ENCODE measurements at places on chromosomes 2 and 18.

GRCh38 chr18:189254-189653 is 30.9 kb downstream of the USP14 start:
- no peak for DNase-seq

DNA sequence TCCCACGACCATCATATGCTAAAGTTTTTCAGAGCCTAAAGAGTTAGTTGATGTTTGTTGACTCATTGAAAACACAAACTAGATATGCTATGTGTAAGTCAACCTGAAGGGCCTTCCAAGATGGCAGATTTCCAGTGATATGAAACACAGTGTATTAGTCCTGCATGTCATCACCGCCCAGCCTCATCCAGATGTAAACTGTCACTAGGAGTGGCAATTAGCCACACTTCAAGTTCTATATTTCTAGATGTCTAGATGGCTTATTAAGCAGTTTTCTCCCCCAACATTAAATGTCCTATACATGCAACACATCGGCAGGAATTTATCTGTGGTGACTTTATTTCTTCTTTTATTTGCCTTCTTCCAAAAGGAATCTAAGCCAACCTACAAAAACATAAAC is 444.1 kb upstream of the SMIM21 start:
- DNase-seq = no peak

- no peak for DNase-seq
Observed at GRCh38 chr2:146003337-146003736, 1483.4 kb upstream of the ZEB2 start.

GRCh38 chr2:172970660-172971059 is 105.0 kb upstream of the MAP3K20 start:
- no peak for DNase-seq

DNA sequence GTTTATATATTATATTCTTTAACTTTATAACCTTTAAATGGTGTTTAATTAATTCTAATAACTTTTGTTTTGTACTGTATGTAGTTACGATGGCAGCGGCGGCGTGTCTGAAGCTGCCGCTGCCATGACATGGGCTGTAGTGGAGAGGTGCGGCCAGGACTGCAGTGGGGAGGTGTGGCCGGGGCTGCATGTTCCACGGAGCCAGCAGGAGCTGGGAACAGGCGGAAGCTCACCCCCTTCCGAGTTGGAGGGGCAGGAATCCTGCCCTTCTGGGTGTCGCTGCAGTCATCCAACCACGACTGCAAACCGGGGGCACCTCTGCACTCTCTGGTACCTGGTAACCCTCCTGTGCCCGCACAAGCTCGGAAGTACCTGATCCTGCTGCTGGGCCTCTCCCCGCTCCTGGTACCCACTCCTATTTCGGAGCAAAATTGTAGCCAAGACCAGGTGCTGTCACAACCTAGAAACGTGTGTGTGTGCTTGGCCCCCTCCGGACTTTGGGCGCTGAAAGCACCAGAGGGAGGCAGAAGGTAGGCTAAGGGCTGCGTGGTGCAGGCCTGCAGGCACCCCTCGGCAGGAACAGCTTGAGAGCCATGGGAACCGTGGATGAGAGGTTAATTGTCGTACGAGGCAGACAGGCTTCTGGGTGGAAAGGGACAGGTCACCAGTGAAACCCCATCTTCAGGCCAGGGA is 1329.7 kb upstream of the SLC39A10 start:
- no peak for DNase-seq

GRCh38 chr2:55511508-55512124 is 7.9 kb upstream of the CFAP36 start:
- peak; percentile 66 for DNase-seq

DNA sequence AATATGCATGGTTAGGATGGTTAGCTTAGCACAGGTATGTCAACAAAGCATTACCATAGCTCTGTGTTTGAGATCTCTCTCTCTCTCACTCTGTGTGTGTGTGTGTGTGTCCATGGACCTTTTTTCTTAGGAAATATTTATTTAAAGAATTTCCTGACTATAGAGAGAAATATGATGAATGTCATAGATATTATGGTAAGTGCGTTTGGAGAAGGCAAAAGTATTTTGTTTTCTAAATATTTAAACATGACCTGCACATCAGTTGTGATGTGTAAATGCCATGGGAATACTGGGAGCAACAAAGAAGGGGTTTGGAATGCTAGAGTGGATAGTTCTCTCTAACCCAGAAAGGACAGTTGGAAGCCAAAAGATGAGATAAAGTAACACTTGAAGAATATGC is 3.9 kb upstream of the TMEM178A start:
- DNase-seq = no peak

DNA sequence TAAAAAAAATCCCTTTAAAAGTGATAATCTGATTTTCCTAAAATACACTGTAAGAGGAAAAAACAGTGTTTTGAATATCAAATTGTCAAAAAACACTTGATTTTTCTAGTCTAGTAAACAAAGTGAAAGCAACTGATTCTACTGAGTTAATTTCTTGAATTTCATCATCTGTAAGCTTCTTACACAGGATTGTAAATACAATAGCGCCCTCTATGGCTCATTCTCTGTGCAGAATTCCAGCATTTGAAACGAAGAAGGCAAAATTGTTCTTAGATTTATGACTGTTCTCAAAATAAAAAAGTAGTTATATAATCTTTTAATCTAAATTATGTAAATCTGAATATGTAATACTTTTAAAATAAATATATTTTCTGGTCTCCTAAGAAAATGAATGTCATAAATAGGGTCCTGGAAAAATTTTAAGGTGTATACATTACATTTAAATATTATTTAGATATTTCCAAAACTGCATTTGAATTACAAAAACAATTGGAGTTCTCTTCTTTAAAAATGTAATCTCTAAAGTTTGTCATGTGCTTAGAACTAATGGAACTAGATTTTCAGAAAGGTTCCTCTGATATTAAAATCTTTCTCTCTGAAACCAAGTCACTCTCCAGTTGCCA is 176.9 kb upstream of the MC4R start:
- DNase-seq = peak; percentile 74

- no peak for DNase-seq
Observed at GRCh38 chr2:165193178-165193777, 10.6 kb downstream of the SCN3A start.

GRCh38 chr2:120791962-120792297 is 56.3 kb downstream of the GLI2 start:
- no peak for DNase-seq

DNA sequence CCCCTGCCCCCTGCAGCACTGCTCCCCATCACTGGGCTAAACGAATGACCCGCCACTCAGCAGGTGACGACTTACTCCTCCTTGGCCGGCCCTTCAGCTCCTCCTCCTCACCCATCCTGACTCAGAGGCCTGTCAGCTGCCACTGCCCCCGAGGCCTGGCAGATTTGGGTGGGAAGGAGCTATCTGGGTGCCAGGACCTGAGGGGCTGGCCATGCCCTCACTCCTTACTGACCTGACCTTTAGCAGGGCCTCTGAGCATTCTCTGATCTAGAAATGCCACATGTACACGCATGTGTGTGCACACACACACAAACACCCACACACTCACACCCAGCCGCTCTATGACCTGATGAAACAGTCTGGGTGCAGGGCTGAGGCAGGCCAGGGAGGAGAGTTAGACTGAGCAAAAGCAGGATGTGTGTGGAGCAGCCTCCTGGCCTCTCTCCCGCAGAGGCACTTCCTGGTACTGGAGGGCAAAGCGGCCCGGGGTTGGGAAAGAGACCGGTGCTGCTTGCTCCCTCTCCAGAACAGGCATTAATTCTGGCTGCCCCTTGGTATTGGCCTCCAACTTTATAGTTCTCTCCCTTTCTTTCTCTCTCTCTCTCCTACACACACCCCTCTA is 68.0 kb downstream of the ZFP36L2 start:
- DNase-seq = peak; percentile 89

DNA sequence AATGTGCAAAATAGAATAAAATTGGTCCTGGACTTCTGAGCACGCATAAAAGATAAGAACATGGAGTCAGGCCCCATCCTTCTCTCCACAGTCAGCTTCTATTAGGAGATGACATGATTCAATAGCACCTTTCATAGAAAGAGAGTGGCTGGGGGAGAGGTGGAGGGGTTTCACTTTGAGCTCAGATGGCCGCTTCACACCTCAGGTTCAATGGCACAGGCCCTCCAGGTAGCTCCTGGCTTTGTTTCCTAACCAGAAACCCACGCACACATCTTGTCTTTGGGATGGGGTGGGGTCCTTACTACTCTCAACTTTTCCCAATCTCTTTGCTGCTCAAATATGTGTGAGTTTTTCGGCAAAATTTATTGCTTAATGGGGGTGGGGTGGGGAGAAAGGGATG is 332.3 kb downstream of the CLIP4 start:
- DNase-seq = no peak

DNA sequence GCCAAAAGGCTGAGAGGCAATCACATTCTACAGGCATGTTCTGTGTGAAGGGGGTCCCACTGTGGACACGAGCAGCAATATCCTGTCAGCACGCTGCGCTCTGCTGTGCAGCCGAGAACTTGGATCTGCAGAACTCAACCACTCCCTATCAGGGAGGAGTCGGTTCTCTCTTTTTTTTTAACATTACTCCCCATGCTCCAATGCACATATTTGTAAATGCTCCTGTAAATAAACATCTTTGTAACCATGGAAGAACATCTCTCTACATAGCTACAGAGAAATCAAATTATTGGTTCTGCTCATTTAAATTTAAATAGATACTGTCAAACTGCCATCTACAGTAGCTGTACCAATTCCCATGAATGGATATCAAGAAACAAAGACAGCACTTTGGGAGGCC is 3.0 kb upstream of the ANKRD23 start:
- DNase-seq = no peak

- DNase-seq = no peak
Observed at GRCh38 chr18:24560511-24560981, 100.1 kb downstream of the HRH4 start.

- no peak for DNase-seq
Observed at GRCh38 chr2:33665039-33665438, 65.9 kb upstream of the FAM98A start.

GRCh38 chr18:36610661-36611060 is 218.1 kb downstream of the TPGS2 start:
- DNase-seq = no peak

DNA sequence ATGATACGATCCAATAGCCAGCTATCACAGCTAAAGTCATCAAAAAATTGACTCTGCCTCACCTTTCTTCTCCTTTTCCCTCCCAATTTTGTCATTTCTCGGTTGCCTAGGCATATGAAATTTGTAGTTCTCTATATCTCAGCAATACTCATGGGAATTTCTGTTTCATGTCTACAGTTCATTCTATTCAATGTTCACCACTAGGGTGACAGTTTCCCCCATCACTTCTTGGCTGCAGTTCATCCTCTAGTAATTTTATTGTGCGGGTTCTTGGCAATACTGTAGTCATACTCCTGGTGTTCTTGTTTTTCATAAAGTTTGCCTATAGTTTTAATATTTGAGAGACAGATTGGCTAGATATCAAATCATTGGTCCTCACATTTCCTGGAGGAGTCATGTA is 872.2 kb upstream of the ID2 start:
- DNase-seq = no peak

GRCh38 chr2:105815401-105815800 is 70.7 kb downstream of the NCK2 start:
- DNase-seq = no peak

DNA sequence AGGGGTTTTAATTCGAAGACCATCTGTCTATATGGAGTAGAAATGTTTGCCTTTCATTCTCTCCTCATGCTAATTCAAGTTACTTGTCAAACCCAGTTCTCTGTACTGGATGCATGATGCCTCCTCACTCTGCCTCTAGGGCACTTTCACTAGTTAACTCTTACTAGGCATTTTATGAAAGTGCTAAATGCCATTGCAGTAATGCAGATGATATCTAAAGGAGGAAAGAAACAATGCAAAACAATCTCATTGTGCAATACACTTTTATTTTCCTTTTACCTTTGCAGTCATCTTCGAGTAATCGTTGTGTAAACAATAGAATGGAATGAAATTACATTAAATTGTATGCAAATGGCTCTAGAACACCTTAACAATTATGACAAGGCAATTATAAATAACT is 293.6 kb downstream of the STK39 start:
- DNase-seq = no peak

DNA sequence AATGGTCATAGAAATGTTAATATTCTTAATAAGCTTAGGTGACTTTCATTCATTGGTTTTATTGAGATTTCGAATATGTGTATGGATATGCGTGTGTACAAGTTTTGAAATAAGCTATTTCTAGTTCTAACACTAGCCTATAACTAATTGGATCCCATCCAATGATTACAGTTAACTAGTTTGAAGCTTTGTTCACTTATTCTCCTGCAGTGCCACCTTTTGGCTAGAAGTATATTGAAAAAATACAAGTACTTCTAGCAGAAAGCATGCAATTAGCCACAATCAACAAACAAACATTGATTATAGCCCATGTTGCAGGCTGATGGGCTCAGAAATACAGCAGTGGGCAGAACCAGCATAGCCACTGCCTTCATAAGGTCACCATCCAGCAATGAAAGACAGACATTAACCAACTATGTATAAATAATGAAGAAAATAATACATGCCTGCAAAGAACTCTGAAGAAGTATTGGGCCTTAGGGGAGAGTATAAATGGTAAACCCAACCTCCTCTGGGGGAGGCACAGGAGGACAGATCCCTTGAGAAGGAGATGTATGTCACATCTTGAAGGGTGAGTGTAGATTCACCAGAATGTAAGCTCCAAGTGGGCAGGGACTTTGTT is 5.1 kb upstream of the PIEZO2 start:
- peak; percentile 67 for DNase-seq

DNA sequence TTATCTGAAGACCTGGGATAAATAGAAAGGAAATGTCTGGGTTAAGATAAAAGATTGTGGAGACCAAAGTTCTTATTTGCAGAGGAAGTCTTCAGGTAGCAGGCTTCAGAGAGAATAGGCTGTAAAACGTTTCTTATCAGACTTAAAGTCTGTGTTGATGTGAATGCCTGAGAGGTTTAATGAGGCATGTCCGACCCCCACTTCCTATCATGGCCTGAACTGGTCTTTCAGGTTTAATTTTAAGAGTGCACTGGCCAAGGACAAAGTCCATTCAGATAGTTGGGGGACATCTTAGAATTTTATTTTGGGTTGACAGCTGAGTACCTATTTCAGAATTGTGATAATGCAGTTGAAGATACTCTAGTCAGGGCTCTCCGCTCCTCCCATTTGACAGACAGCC is 92.1 kb downstream of the ATL2 start:
- no peak for DNase-seq

DNA sequence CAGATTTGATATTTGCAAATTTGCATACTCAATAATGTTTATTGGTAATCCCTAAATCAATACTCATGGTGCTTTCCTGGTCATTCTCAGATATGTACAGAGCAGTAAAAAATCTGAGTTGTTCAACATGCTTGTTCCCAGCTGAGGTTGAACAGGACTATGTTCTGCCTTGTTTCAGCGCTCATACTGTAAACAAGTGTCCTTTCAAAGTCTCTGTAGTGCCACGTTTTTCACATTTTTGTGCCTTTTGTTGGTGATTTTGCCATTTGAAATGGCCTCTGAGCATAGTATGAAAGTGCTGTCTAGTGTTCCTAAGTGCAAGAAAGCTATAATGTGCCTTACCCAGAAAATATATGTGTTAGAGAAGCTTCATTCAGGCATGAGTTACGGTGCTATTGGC is 16.0 kb upstream of the GATA6 start:
- no peak for DNase-seq

Data from fibroblast of mammary gland (primary cell).